ENCODE measurements at places on chromosomes 5 and 9. TPM values are rescaled to one million over a fixed set of nuclear protein-coding genes. Genes with fewer than 3 reads are reported as not detected.

Gene MED27
- 15.1 TPM for total RNA-seq

Gene PPP3R2
- not detected for total RNA-seq

Gene CRHBP
- total RNA-seq = 1.3 TPM

Gene FAM174A
- total RNA-seq = 13.9 TPM

Gene HAVCR1
- total RNA-seq = not detected

Gene EGFLAM
- 8.8 TPM for total RNA-seq

Gene POLR1E
- 10.5 TPM for total RNA-seq

Gene NMUR2
- 0.14 TPM for total RNA-seq

Gene DND1
- total RNA-seq = 0.24 TPM

Gene RUSC2
- total RNA-seq = 25.1 TPM

Gene FCN2
- total RNA-seq = not detected

Gene ZNF300
- 0.76 TPM for total RNA-seq

Gene IFNK
- total RNA-seq = not detected

Gene FAT2
- total RNA-seq = not detected

Gene EDIL3
- 1.7 TPM for total RNA-seq

Gene TAS2R1
- not detected for total RNA-seq

Gene HCN1
- not detected for total RNA-seq

Gene FRMD3
- total RNA-seq = 98.9 TPM

Gene TMC1
- total RNA-seq = not detected

Gene NXNL2
- total RNA-seq = not detected

Gene CDC25C
- total RNA-seq = 0.24 TPM

Gene SH3PXD2B
- total RNA-seq = 5.4 TPM

Gene FOXD4L3
- total RNA-seq = not detected

Gene ADAMTS13
- 3.6 TPM for total RNA-seq

Gene MAMDC4
- total RNA-seq = 12.8 TPM

Gene IL4
- total RNA-seq = not detected

Gene NAIP
- 5.5 TPM for total RNA-seq

Gene BRD9
- total RNA-seq = 27.9 TPM

Gene HK3
- 6.4 TPM for total RNA-seq

Gene STXBP1
- 51.5 TPM for total RNA-seq

Gene LCN1
- not detected for total RNA-seq

Gene FOXI1
- total RNA-seq = not detected

Gene NR2F1
- 1.3 TPM for total RNA-seq

Gene MLANA
- not detected for total RNA-seq

Gene FCN1
- total RNA-seq = 5.7 TPM

Gene SLC35A4
- total RNA-seq = 76.4 TPM

Gene PDZD2
- 59.4 TPM for total RNA-seq

Gene SLC36A3
- total RNA-seq = not detected

Gene KIF20A
- total RNA-seq = 0.84 TPM

Gene TAF11L5
- total RNA-seq = not detected

Gene CLIC3
- 1.1 TPM for total RNA-seq

Gene ZNG1C
- total RNA-seq = 12.7 TPM

Gene UNC13B
- 27.4 TPM for total RNA-seq

Gene AFAP1L1
- total RNA-seq = 46.9 TPM

Gene KCNIP1
- total RNA-seq = not detected

Gene EIF4E1B
- total RNA-seq = not detected

Gene CDH6
- total RNA-seq = 3.3 TPM

Gene PPP1R26
- total RNA-seq = 18.5 TPM

Gene ANKRD31
- 0.05 TPM for total RNA-seq

Gene PCDHB3
- 0.70 TPM for total RNA-seq

Gene ANKRD18B
- total RNA-seq = not detected

All from Right ventricle myocardium inferior (tissue), 1 donor.